ENCODE measurements at places on chromosomes 3 and 15.

GRCh38 chr3:60555686-60556354 lies 695.4 kb downstream of the FHIT start:
- DNase-seq: no peak

GRCh38 chr15:25725758-25726157 lies 137.4 kb downstream of the ATP10A start:
- DNase-seq: no peak

GRCh38 chr3:112027826-112028225 lies 6.7 kb upstream of the TMPRSS7 start:
- no peak for DNase-seq

- no peak for DNase-seq
Measured at GRCh38 chr3:30248423-30248822, 358.0 kb upstream of the TGFBR2 start.

All from cerebellum (tissue), 4 donors.